ENCODE measurements at places on chromosomes 6 and 20. TPM values are rescaled to one million over a fixed set of nuclear protein-coding genes. Genes with fewer than 3 reads are reported as not detected.
A peak's percentile ranks its signal among the peaks of the same experiment; 100 is the strongest.

- no peaks in the 10 kb centered on the region for H3K36me3 ChIP-seq
- H3K4me1 ChIP-seq: peaks cover 36% of the 10 kb centered on the region
- peak overlapping the region; percentile 69 for H3K27ac ChIP-seq
- no peaks in the 10 kb centered on the region for H3K27me3 ChIP-seq
Measured at GRCh38 chr20:50242863-50243609, 52.4 kb downstream of the CEBPB start.

ADGB gene
- not detected for total RNA-seq

DNA sequence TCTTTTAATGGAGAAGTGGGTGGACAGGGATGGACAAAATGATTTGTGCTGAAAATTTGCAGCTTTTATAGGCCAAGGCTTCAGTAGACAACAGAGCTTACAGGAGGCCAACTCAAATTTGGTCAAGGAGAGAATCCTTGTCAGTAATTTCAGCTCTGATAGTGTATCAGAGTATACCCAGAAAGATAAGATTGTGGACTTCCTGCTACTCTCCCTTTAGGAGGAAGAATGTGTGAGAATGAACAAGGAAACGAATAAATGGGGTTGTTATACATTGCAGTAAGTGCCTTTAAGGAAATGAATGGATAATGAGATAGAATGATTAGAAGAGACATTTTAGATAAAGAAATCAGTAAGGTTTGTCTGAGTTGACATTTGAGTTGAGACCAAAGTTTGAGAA lies 519.9 kb downstream of the UTRN start:
- no peak for DNase-seq
- no peaks in the 10 kb centered on the region for H3K27me3 ChIP-seq
- no peak overlapping the region for H3K27ac ChIP-seq
- H3K4me1 ChIP-seq: no peaks in the 10 kb centered on the region
- H3K36me3 ChIP-seq: no peaks in the 10 kb centered on the region
- no peak overlapping the region for H3K4me3 ChIP-seq

FNDC11 gene
- 1.3 TPM for total RNA-seq

CRIP3 gene
- 0.64 TPM for total RNA-seq
